Muscle of leg (tissue), 16 donors: ENCODE measurements at places on chromosomes 12 and 14.

DNA sequence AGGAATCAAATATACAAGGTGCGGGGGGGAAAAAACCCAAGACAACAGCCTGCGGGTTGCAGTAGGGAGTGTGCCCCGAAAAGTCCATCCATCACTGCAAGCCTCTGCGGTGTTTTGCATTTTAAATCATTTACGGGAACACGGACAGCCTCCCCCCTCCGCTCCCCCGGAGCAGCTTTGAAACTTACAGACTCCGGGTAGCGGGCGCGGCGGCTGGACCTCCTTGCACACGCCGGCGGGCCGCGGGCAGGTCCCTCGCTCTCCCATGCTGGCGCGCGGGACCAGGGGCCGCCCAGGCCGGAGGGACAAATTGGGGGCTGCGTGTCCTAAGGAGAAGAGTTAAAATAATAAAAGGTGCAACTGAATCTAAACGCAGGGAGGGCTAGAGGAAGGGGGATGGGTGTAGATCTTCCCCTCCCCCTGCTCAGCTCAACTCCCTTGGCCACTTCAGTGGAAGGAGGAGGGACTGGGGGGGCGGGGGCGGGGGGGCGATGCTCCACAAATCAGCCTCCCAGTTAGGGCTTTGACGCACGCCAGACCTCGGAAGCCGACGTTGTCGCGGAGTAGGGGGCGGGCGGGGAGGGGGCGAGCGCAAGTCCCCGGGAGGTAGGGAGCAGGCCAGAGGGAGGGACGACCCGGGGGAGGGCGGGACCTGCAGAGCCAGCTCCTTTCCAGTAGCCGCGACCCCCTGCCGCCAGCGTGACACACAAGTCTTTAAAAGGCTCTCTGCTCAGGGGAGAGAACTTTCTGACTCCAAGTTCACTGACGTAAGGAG is at the start of gene KCNJ8:
TSS of gene KCNJ8 (minus strand) at position 349 of the 775 bp plus-strand sequence. CDS start 1,090 bp downstream, outside the sequence.
- DNase-seq, result peak; percentile 90

DNA sequence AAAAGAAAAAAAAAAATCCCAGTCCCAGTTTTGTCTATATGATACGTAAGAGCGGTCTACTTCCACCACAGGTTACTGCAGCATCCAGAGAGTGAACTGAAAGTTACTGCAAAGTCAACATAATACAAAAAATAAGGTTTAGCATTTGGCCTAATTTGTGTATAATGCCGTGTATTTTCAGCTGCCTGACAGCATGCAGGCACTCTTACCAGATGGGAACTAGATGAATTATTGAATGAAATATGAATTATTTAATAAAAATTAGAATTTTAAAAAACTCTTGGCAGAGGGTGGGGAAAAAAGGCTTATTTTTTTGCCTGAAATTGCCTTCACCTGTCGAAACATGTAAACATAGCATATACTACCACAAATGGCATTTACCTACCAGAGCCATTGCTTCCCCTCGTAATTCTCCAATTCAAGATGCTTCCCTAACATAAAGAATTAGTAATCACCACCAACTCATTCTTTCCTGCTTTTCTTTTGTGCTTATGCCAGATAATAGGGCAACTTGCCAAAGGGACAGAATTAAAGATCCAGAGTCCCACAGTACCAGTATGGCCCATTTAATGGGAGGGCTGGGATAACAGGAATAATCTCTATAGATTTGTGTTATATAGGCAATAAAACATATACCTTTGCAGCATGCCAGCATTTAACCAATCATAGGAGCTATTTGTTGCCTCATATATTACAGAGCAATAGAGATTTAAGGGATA is 31.1 kb downstream of the ATF7 start:
- DNase-seq, result no peak

DNA sequence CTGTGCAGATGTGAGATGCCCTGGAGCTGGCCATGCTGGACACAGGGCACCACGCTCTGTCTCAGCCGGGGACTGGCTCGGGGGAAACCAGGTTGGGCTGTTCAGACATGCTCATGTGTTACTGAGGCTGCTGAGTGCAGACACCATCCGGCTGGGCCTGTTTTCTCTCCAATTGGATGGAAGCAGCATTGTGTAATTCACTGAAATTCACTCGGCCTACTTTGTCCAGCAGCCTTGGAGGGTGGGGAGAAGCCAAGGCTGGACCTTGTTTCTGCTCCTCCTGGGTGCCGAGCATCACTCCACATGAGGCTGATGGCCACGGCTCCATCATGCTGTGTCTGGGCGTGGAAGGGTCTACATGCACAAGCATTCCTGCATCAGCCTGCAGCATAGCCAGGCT is 130.7 kb downstream of the SMOC1 start:
- DNase-seq, result no peak

GRCh38 chr12:19647806-19648556 is 208.7 kb downstream of the AEBP2 start:
- peak; percentile 43 for DNase-seq

GRCh38 chr14:50335989-50336824 is 24.1 kb downstream of the DMAC2L start:
- peak; percentile 82 for DNase-seq

DNA sequence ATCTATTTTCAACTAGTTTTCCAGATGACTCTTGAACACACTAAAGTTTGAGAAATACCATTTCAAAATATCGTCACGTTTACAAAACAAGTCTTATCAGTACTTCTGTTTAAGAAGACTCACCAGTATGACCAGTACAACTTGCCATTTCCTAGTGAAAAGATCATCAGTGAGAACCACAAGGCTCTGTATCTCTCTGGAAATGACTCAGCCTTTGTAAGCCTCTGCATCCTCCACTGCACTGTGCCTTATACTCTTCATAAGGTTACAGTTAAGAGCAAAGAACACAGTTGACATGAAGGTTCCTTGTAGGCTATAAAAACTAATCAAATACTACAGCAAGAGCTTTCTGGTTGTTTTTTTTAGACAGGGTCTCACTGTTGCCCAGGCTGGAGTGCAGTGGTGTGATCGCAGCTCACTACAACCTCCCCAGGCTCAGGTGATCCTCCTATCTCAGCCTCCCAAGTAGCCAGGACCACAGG is 5.7 kb upstream of the VTI1B start:
- no peak for DNase-seq

- no peak for DNase-seq
These were observed 23.9 kb upstream of the ATP2B1 start for GRCh38 chr12:89732522-89732921.

DNA sequence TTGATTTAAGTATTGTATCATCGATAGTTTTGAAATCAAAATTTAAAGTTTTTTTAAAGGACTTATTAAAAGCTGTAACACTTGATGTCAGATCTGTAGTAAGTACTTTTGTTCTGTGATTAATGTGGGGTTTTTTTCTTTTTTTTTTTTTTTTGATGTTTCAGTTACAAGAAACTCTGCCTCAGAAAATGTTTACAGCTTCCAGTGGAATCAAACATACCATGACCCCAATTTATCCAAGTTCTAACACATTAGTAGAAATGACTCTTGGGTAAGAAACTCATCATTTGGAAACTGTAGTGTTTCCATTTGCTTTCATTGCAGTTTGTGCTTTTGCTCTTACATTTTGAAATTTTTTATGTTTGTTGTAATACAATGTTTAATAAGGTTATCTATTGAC is 45.6 kb downstream of the TBK1 start:
- DNase-seq, result no peak

GRCh38 chr12:57539134-57539768 is 7.7 kb downstream of the DCTN2 start:
- no peak for DNase-seq

DNA sequence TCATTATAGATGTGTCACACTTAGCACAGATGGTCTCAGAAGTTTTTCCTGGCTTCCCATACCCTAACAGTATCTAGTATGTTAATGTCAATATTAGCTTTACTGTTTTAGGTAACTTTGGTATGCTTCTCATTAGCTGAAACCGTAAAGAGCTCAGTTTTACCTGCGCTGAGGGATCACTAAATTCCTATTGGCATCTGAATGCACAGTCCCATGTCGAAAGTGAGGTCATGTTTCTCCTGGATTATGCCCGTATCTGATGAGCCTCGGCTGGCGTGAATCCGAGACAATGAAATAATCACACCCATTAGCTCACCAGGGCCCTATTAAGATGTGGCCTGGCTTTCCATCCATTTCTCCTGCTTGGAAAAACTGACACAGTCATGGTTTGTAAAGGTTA is 418.2 kb downstream of the ZFP36L1 start:
- DNase-seq, result peak; percentile 87

GRCh38 chr14:67517083-67517482 is 16.0 kb upstream of the PLEKHH1 start:
- DNase-seq, result no peak

GRCh38 chr12:6268484-6269157 is 41.9 kb upstream of the PLEKHG6 start:
- DNase-seq, result peak; percentile 50

GRCh38 chr12:109085590-109085989 is 7.7 kb downstream of the ALKBH2 start:
- no peak for DNase-seq

DNA sequence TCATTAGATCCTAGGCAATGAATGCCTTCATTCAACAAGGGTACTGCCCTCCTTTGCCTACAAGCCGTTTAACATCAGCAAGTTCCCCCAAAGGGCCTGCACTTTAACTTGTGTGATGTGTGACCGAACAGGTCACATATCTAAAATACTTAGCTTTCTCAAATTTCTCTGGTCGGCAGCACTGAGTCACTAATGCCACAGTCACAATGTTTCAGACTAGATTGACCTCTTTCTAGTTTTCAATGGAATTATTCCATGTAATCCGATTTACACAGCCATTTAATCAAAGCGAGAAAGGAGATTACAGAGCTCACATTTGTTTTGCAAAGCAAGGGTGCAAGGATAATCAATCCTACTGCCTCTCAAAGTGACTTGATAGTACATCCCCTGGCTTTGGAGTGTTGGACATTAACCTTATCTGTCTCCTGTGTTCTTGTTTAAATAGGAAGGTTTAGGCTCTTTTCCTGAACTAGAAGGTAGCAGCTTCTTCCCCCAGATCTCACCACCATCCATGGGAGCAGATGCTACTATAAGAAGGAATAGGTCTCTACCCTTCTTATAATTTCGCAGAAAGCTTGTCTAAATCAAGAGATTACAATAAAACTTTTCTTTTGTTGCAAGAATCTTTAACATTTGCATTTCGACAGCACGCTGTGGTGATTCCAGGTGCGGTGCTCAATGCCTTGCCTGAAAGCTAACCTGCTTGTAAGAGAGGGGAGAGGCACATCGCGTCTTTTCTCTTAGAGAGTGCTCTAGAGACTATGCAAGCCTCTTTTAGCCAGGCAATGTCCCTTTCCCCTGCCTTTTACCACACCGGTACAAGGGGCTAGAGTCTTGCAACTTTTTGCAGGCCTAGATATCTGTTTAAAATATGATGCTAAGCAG is 1.8 kb downstream of the KITLG start:
- DNase-seq, result no peak

DNA sequence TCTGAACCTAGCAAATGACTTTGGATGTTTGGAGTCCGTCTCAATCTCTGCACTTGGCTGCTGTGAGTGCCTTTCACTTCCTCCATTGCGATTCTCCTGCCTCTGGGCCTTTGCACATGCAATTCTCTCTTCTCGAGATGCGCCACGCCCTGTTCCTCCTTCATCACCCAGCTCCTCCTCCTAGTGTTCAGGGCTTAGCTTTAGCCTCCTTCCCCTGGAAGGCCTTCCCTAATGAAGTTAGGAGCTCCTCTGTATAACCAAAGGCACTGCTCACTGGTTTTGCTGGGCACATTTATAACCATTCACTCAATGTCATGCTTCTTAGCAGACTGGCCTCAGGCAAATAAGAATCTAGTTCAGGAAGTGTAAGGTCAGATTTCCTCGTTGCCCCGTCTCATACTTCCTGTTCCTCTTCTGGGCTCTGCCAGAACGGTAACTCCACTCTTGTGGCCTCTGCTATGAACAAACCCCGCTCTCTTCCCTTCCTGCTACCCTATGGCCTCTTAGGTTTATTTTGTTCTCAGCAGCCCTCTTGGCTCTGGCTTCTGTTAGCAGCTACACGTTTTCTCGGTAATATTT is 171.4 kb downstream of the CRADD start:
- DNase-seq, result peak; percentile 54

DNA sequence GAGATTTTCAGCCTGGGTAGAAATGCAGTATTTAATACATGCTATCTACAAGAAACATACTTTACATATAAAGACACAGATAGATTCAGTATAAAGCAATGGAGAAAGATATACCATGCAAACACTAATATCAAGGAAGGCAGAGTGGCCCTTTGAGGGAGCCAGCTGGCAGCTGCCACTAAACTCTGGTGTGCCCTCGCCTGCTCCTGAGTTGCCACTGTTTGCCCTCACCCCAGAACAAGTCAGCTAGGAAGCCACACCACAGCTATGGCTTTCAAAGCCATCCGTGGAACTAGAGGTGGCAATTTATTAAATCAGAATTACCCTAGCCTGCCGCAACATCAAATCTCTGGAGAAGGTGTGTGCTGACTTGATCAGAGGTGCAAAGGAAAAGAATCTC is 18.3 kb downstream of the PXN start:
- no peak for DNase-seq

GRCh38 chr12:93825501-93825888 is 148.3 kb downstream of the CRADD start:
- peak; percentile 64 for DNase-seq

DNA sequence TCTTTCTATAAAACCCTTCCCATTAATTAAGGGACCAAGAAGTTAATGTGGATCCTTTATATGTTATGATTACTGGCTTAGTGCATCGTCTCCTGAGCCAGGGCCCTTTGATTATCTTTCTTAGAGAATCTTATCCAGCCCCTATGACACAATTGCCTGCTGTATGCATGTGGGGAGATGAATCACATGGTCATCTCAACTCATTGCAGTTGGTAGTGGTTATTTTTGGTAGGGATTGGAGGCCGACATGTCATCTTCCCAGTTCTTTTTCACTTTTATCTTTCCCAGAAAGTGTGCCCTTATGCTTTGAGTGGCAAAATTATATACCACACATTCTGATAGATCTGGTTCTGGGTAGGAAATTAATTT is 26.0 kb downstream of the ZNF664 start:
- no peak for DNase-seq

DNA sequence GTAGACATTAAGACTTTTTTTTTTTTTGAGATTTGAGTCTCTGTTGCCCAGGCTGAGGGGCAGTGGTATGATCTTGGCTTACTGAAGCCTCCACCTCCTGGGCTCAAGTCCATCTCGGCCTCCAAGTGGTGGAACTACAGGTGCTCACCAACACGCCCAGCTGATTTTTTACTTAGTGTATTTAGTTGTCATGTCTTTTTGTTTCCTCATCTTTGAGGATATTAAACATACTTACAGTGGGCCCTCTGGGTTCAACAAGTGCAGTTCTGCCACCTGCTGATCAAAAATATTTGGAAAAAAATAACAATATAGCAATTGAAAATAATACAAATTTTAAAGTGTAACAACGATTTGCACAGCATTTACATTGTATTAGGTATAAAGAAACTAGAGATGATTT is 4.4 kb upstream of the B4GALNT1 start:
- peak; percentile 1 for DNase-seq

GRCh38 chr12:7289743-7290142 is 14.1 kb upstream of the ACSM4 start:
- DNase-seq, result no peak

GRCh38 chr12:105861227-105861626 is 277.5 kb downstream of the NUAK1 start:
- peak; percentile 20 for DNase-seq

GRCh38 chr14:32364941-32365340 is 35.8 kb downstream of the AKAP6 start:
- DNase-seq, result no peak

GRCh38 chr12:76223869-76224268 is 124.3 kb downstream of the BBS10 start:
- DNase-seq, result no peak
